ENCODE measurements at places on chromosomes 6 and 20.

GRCh38 chr6:131729550-131729949 is 18.7 kb upstream of the CTAGE9 start:
- DNase-seq = no peak

DNA sequence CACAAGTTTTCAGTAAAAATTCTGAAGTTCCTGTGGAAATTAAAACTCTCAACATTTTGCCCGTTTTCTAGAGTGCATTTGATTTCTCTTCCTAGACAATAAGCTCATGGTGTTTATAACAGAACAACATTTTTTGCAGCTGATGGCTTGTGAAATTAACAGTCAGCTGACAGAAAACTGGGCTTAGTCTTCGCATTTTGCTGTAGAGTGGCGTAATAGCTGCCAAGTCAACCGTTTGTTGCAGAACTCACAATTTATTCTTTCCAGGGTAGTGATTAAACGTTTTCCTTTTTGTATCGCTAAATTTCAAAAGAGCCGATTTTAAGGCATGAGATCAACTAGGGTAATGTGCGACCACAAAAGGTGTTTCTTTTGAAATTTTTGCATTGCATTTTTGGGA is 1.4 kb downstream of the SPO11 start:
- DNase-seq = no peak

GRCh38 chr6:170207586-170208181 is 83.2 kb downstream of the DLL1 start:
- no peak for DNase-seq

DNA sequence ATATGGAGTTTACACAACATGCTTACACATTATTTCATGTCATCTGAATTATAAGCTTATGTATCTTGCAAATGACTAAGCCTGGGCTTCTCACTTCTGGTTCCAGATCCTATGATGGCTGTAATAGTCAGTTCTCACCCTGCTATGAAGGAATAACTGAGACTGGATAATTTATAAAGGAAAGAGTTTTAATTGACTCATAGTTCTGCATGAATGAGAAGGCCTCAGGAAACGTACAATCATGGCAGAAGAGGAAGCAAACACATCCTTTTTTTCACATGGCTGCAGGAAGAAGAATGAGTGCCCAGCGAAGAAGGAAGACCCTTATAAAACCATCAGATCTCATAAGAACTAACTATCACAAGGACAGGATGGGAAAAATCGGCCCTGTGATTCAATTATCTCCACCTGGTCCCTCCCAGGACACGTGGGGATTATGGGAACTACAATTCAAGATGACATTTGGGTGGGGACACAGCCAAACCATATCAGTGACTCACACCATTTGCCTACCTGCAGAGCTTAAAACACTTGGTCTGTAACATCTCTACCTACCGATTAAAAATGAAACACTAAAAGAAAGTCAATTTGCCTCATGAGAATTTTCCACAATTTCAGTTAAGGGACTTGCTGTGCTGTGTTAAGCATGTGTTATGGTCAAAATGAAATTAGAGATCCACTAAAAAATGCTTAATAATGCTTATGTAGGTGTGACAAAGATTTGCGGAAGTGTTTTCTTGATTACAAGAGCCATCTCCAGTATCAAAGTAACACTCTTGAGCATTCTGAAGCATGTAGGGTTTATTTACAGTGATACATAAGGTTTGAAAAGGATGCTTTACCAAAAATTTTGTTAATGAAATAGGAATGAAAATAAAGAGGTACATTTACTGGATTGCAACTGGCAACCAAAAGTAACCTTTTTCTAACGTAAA is 2.2 kb upstream of the RWDD1 start:
- no peak for DNase-seq

DNA sequence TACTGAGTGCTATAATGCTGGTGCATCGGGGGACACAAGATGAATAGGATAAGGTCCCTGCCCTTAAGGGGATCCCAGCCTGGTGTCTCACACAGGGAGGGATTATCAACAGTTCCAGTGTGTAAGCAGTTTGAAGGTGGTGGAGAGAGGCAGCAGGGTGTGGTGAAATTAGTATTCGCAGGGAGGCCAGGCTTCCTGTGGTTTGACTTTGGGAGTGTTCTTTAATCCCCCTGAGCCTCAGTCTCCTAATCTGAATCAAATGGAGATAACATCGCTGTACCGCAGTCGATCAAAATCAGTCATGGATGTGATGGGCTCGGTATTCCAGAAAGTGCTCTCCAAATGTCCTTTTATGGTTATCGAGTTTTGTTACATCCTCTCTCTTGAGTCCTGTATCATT is 288.1 kb upstream of the SUPT3H start:
- no peak for DNase-seq

- no peak for DNase-seq
These were observed 170.2 kb downstream of the SCP2D1 start for GRCh38 chr20:18983796-18984195.

DNA sequence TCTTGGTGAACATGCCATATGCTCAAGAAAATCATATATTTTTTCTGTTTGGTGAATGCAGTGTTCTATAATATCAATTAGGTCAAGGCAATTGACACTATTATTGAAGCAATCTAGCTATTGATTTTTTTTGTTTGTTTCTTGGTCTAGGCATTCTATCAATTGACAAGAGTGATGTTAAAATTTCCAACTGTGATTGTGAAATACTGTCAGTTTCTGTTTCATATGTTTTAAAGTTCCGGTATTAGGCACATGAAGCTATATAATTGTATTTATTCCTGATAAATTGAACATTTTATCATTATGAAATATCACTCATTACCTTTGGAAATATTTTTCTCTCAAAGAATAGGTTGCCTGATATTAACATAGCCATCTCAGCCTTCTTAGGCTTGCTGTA is 653.4 kb downstream of the HDGFL1 start:
- DNase-seq = no peak

DNA sequence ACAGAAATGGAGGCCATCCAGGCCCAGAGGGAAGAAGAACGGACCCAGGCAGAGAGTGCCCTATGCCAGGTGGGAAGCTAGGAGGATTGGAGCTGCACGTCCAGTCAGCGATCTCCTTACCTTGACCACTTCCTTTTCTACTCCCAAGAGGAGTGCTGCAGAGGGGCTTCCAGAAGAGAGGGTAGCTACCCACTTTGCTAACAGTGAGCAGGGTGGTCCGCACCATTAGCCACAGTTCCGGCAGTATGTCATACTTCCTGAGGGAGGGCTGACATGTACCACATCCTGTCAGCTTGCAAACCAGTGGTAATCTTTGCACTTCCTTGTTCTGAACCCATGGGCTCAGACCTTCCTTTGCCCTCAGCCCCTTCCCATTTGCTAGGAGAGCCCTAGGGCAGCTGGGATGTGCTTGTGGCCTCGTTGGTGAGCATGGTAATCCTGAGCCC is 35.4 kb downstream of the CEP250 start:
- no peak for DNase-seq

GRCh38 chr6:157953580-157954091 is 28.0 kb upstream of the SYNJ2 start:
- peak; percentile 31 for DNase-seq

DNA sequence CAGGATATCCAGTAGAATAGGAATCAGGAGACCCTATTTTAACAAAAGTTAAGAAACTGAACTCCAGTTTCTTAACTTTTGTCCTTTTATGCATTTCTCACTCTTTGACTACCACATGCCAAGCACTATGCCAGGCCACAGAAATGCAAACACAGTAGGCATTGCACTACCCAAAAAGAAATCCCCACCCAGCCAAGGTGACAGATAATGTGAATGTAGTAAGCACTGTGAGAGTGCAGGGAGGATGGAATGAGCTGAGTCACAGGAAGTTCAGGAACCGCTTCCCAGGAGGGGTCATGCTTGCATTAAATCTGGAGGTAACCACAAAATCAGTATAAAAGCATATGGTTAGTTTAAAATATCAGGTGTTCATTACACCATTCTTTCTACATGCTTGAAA is 20.1 kb upstream of the FAM83C start:
- no peak for DNase-seq

GRCh38 chr6:83071023-83071422 is 3.6 kb downstream of the DOP1A start:
- no peak for DNase-seq

DNA sequence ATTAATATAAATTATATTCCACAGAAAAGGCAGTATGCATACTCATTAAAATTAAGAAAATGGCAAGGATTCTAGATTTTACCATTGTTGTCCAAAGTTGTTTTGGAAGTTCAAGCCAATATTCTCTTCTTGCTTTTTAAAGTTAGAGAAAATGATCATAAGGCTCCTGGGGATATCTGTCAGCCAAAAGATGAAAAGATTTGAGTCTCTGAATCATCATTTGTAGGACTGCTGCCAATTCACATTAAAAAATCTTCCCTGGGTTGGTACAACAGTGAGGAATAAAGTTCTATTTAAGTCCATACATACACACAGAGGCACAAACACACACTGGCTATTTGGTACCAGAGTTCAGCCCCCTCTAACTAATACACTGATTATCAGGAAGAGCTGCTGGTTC is 620.1 kb downstream of the COL12A1 start:
- no peak for DNase-seq

GRCh38 chr6:4512051-4512471 is 264.1 kb upstream of the CDYL start:
- no peak for DNase-seq

- peak; percentile 28 for DNase-seq
These were observed 15.0 kb upstream of the RIN2 start for GRCh38 chr20:19742974-19743639.

DNA sequence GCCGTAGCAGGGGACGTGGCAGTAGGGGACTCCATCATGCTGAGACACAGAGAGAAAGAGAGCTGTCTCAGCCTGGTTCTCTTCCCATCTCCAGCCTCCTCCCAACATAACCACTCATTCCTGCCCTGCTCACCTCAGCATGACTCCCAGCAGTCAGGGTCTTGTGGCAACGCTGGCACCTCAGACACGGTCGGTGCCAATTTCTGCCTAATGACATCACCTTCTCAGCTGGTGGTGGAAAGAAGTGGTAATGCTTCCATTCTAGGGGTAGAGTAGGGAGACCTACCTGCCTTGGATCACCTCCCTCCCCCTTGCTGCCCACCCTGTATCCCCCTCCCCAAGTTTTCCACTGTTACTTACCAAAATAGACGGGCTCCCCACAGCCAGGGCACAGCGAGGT is 2.5 kb downstream of the CRIP3 start:
- DNase-seq = no peak
